HFFc6 (cell line): ENCODE measurements at places on chromosomes 3 and 15. TPM values are rescaled to one million over a fixed set of nuclear protein-coding genes. Genes with fewer than 3 reads are reported as not detected.
A peak's percentile ranks its signal among the peaks of the same experiment; 100 is the strongest.

SOX14 gene
- not detected in 3 replicates for total RNA-seq

SERINC4 gene
- total RNA-seq = 0.07 to 0.29 TPM in 2 of 3 replicates, not detected in the other

TRH gene
- total RNA-seq = not detected in 3 replicates

RTP4 gene
- total RNA-seq = not detected in 3 replicates

CALML4 gene
- total RNA-seq = 0.96 to 1.7 TPM (median 1.4 TPM) in 3 replicates

DNA sequence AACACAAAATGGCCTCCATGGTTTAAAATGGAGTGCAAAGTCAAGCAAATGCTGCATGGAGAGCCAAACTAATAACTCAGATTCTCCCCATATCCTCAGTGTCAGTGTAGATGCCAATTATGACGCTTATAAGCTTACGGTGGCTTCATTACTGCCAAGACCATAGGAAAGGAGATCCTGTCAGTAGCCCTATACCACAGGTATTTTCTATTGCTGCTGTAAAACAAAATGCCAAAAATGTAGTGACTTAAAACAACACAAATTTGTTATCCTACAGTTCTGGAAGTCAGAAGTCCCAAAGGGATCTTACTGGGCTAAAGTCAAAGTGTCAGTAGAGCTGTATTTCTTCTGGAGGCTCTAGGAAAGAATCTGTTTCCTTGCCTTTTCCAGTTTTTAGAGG lies 149.8 kb upstream of the GBE1 start:
- no peaks in the 10 kb centered on the region for H3K4me1 ChIP-seq
- no peak overlapping the region for H3K27ac ChIP-seq
- DNase-seq = no peak
- H3K27me3 ChIP-seq = peaks cover 3% of the 10 kb centered on the region
- H3K36me3 ChIP-seq = no peaks in the 10 kb centered on the region

DNA sequence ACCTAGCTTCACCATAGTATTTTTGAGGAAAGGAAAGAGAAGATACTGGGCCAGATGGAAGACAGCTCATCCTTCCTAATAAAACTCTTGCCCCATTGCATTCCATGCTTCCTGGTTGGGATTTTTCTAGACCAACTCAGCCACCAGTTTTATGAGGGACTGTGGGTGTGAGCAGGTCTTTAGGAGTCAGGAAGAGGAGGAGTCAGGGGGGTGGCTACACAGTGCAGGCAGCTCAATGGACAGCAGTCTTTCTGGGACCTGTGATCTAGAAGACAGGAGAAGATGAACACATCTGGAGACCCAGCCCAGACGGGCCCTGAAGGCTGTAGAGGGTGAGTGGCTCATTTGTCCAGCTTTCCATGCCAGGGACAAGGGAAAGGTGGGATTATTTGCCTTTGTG lies at the start of gene NOX5:
TSS of gene NOX5 (plus strand) at position 242 of the 400 bp plus-strand sequence. CDS start at position 283, 41 bp downstream.
- H3K36me3 ChIP-seq = peaks cover 2% of the 10 kb centered on the region
- H3K4me1 ChIP-seq = peaks cover 38% of the 10 kb centered on the region
- H3K4me3 ChIP-seq = peak within 1 kb of the TSS; percentile 52
- peak within 1 kb of the TSS; percentile 71 for H3K27ac ChIP-seq

- H3K27ac ChIP-seq = no peak overlapping the region
- no peaks in the 10 kb centered on the region for H3K4me1 ChIP-seq
- no peak for DNase-seq
- H3K36me3 ChIP-seq = no peaks in the 10 kb centered on the region
- H3K27me3 ChIP-seq = peaks cover 9% of the 10 kb centered on the region
- H3K4me3 ChIP-seq = peak overlapping the region; percentile 69
Measured at GRCh38 chr3:50364573-50365079, 5.3 kb upstream of the TMEM115 start.

DNA sequence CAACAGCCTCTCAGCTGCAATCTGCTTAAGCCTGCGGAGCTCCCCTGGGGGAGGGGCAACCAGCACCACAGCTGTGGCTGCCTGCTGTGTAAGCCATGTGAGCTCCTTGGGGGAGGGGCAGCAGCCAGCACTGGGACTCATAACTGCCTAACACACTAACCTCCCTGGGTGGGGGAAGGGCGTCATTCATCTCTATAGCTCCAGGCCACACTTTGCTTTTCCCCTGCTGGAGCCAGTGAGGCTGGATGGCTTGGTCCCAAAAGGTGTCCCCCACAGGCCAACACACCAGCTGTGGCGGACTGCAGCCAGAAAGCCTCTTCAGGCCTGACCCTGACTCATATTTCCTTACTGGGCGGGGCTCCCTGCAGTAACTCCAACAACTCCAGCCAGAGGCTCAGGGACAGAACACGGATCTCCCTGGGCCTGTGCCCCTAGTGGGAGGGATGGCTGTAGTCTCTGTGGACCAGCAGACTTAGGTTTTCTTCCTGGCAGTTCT lies 129.8 kb downstream of the PPM1L start:
- H3K27me3 ChIP-seq = peaks cover 2% of the 10 kb centered on the region; the same call in 1 of the 2 replicates
- no peak overlapping the region for H3K27ac ChIP-seq
- no peak overlapping the region for H3K4me3 ChIP-seq
- no peaks in the 10 kb centered on the region for H3K36me3 ChIP-seq

GRCh38 chr3:194124193-194124592 lies 11.8 kb upstream of the HES1 start:
- H3K27me3 ChIP-seq = peaks cover 44% of the 10 kb centered on the region
- DNase-seq = no peak
- no peak overlapping the region for H3K27ac ChIP-seq
- H3K36me3 ChIP-seq = no peaks in the 10 kb centered on the region
- H3K4me3 ChIP-seq = no peak overlapping the region

DNA sequence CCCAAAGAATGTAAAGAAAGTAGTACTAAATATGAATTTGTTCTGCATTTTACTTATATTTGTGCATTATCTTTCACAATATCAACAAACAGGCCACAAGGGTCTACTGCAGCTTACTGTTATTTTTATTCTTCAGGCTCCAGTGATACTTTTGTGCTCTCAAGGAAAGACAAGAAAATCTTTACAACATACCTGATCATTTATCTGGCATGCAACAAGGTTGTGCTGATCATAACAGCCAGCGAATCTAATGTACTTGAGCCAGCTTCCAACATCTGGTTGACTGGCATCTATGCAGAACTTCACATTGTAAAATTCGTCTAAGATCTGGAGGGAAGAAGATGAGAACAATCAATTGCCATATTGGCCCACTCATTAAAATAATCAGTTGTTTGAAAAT lies 520.0 kb downstream of the MECOM start:
- peaks cover 44% of the 10 kb centered on the region for H3K4me1 ChIP-seq
- H3K27me3 ChIP-seq = no peaks in the 10 kb centered on the region
- H3K4me3 ChIP-seq = no peak overlapping the region
- DNase-seq = no peak
- no peaks in the 10 kb centered on the region for H3K36me3 ChIP-seq

GRCh38 chr3:161600173-161600572 lies 103.6 kb downstream of the OTOL1 start:
- no peak for DNase-seq
- no peak overlapping the region for H3K4me3 ChIP-seq

DNA sequence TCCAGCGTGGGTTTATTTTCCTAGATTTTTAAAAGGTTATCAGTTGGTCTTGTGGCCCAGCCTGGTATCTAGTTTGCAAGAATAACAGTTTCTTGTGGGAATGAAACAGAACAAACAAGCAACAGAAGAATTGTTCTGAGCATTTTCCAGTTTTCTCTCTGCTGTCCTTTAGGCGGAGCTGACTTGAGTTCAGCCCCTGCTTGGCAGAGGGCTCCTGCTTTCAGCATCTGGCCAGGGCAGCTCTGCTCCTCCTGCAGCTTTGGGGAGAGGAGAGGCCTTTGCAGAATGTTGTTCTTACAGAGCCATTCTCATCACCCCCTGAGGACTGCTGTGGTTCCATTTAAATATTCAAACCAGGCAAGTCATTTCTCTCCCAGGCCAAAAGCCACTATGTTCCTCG lies 117.7 kb downstream of the ALDH1A2 start:
- DNase-seq = no peak
- no peak overlapping the region for H3K27ac ChIP-seq
- H3K36me3 ChIP-seq = no peaks in the 10 kb centered on the region
- H3K27me3 ChIP-seq = peaks cover 22% of the 10 kb centered on the region
- H3K4me1 ChIP-seq = no peaks in the 10 kb centered on the region
- no peak overlapping the region for H3K4me3 ChIP-seq

DNA sequence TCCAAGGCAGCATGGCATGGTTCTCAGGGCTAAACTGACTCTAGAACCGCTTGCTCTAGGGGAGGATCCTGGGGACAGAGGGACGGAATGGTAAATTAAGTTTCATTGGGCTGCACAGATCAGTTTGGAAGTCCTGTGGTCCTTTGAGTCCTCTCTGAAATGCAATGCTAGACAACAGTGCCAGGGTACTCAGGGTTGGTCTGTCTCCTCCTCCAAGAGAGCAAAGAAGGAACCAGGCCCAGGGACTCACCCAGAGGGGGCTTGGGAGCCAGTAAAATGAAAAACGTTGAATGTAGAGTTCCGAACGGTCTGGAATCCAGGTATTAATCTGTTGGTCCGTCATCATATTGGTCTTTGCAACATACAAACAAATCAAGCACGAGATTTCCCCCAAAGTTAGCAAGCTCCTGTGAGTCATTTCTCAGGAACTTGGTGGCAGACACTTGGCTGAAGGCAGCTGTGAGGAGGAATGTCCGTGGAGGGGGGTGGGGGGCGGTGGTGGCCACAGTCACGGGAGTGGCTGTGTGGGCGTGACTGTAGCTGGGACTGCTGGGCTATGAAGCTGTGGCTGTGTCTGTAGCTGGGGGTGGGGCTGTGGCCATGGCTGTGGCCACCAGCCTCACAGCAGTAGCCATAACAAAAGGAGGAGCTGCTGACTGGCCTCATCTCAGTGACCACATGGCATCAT lies 361.0 kb downstream of the SHQ1 start:
- H3K4me1 ChIP-seq = peaks cover 73% of the 10 kb centered on the region
- H3K4me3 ChIP-seq = peak overlapping the region; percentile 62
- DNase-seq = peak; percentile 82
- peak overlapping the region; percentile 57 for H3K27ac ChIP-seq

DNA sequence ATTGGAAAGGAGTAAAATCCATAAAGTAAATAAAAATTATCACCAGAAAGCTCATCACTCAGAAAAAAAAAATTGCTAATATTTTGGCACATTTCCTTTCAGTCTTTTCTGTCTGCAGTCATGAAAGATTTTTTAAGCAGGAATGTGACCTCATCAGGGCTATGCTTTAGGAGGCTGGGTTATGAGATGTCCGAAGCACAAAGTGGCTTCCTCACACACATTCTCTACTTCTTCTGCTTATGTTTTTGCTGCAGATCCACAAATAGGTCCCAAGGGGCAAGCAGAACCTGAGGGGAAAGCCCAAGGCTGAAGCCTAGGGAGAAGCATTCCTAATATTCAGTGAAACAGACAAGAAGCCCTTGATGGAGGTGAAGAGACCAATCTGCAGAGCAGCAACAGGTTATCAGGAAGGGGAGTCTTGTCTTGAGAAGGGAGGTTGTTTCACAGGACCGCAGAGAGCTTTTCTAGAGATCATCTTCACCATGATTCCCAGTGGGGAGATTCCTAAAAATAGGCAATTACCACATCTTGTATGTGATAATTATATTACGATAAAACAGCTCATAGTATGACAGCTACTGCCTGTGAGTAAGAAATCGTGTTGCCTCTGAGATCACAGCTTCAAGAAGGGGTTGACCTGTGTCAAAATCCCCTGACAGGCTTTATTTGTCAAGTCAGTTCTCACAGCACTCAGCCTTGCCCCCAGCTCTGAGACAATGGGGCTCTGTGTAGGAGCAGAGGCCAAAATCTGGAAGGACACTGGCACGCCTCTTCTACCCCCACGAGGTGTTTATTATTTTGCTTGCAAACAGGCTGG lies 60.5 kb downstream of the IGF2BP2 start:
- no peaks in the 10 kb centered on the region for H3K36me3 ChIP-seq
- peak overlapping the region; percentile 91 for H3K27ac ChIP-seq
- H3K27me3 ChIP-seq = peaks cover 4% of the 10 kb centered on the region; the same call in 1 of the 2 replicates
- peaks cover 88% of the 10 kb centered on the region for H3K4me1 ChIP-seq

DNA sequence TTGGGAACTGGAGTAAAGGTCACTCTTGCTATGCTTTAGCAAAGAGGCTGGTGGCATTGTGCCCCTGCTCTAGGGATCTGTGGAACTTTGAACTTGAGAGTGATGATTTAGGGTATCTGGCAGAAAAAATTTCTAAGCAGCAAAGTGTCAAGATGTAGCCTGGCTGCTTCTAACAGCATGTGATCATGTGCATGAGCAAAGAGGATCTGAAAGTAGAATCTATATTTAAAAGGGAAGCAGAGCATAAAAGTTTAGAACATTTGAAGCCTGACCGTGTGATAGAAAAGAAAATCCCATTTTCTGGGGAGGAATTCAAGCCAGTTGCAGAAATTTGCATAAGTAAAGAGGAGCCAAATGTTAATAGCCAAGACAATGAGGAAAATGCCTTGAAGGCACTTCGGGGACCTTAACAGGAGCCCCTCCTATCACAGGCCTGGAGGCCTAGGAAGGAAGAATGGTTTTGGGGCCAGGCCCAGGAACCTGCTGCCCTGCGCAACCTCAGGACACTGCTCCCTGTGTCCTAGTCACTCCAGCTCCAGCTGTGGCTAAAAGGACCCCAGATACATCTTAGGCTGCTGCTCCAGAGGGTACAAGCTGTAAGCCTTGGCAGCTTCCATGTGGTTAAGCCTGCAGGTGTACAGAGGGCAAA lies 212.2 kb upstream of the LINGO1 start:
- H3K4me3 ChIP-seq = no peak overlapping the region
- H3K36me3 ChIP-seq = peaks cover 5% of the 10 kb centered on the region; the same call in 1 of the 2 replicates
- peaks cover 17% of the 10 kb centered on the region for H3K4me1 ChIP-seq
- DNase-seq = no peak
- peaks cover 17% of the 10 kb centered on the region for H3K27me3 ChIP-seq

GRCh38 chr15:88188300-88188699 lies 68.2 kb downstream of the NTRK3 start:
- H3K36me3 ChIP-seq = peaks cover 5% of the 10 kb centered on the region; the same call in 1 of the 2 replicates
- H3K4me1 ChIP-seq = no peaks in the 10 kb centered on the region
- no peak overlapping the region for H3K4me3 ChIP-seq
- peaks cover 4% of the 10 kb centered on the region for H3K27me3 ChIP-seq
- no peak for DNase-seq

DNA sequence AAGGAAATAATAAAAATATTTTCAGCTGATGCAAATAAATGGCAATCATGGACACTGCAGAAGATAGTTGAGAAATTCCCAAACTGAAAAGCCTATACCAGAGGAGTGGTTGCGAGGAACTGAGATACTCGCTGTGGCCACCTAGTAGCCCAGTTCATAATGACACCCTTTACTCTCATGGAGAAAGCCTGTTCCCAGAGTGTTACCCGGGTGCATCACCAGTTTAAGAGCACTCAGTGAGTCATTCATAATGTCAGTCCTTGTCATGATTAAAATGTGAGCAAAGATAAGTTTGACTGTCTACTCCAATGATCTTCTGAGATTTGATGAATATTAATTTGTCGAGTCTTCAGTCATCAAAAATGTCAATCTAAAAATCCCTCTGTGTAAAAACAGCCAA lies 138.4 kb upstream of the LRRC3B start:
- no peaks in the 10 kb centered on the region for H3K4me1 ChIP-seq
- no peak for DNase-seq
- H3K36me3 ChIP-seq = no peaks in the 10 kb centered on the region
- H3K27me3 ChIP-seq = no peaks in the 10 kb centered on the region

DNA sequence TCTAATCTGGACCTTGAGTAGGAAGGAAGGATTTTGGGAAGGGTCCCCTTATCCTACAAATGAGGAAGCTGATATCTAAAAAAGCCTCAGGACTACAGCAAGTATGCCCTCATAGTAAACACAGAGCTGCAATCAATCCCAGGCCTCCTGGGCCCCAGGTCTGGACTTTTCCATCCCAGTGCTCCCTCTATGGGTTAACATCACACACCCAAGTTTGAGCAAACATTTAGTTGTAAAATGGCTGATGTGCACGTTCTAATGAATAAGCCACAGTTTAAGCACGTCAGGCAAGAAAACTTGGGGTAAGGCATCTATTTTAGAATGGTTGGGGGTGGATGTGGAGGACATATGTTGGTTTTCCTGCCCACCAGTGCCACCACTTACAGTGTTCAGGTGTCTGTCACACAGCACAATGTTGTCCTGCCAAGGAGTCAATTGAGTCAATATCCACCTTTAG lies 44.3 kb upstream of the UBE2E1 start:
- peak; percentile 44 for DNase-seq
- peaks cover 17% of the 10 kb centered on the region for H3K4me1 ChIP-seq
- H3K4me3 ChIP-seq = no peak overlapping the region
- no peak overlapping the region for H3K27ac ChIP-seq
